ENCODE measurements at places on chromosomes 4 and X.
A peak's percentile ranks its signal among the peaks of the same experiment; 100 is the strongest.

GRCh38 chrX:70129816-70130215, 3.4 kb upstream of the IGBP1 start:
- DNase-seq = no peak
- no peak overlapping the region for H3K27ac ChIP-seq
- H3K36me3 ChIP-seq = peaks cover 3% of the 10 kb centered on the region
- peaks cover 29% of the 10 kb centered on the region for H3K4me1 ChIP-seq
- no peak overlapping the region for H3K4me3 ChIP-seq

DNA sequence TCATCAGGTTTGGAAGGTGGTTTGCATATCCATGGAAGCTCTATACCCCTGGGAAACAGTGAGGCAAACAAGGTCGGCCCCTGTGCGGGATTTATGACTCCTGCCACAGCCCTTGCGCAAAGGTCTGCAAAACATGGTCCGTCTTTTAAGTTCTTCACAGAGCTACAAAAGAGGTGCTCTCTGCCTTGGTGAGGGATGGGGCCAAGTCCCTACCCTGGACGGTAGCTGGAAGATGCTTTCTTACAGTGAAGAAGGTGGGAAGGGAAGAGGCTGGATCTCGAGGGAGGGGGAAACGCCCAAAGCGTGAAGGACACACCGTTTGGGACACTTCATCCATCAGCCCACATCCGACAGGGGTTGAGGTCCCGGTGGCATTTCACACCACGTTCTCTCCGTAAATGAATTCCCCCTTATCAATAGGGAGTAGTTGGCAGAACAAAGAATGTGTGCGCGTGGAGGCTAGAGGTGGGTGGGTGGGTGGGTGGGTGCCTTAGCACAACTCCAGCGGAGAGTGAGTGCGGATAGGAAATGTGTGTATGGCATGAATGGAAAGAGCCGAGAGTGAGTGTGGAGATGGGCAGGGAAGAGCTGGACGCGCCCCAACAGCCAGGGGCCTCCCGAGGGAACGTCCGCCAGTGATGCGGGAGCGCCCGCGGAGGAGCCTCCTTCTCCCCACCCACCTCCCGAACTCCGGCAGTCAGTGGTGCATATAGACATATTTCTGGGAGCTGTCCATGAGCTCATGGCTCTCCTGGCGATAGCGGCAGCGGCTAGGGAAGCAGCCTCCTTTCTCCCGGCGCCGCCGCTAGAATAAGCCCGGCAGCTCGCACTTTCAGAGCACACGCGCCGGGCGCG, 68.3 kb downstream of the LARP7 start:
- peaks cover 3% of the 10 kb centered on the region for H3K36me3 ChIP-seq
- H3K27me3 ChIP-seq = peaks cover 57% of the 10 kb centered on the region
- H3K27ac ChIP-seq = no peak overlapping the region
- H3K4me3 ChIP-seq = peak overlapping the region; percentile 77
- DNase-seq = peak; percentile 20
- peaks cover 18% of the 10 kb centered on the region for H3K4me1 ChIP-seq

DNA sequence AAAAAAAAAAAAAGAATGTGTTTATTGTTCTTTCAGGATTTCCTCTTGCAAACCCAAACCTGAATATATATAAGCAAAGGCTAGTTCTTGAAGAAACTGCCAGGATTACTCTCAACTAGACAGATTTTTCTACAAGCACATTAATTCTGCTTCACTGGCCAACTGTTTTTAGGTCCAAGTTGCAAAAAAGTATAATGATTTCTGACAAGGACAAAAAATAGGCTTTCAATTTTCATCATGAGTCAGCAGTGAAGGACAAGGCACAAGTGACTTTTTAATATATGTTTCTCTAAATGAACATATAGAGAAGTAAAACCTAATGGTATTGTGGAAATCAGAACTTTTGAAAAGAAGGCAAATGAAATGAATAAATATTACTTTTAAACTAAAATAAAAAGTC, 73.7 kb downstream of the ELOVL6 start:
- no peaks in the 10 kb centered on the region for H3K27me3 ChIP-seq
- H3K4me3 ChIP-seq = no peak overlapping the region
- peaks cover 5% of the 10 kb centered on the region for H3K36me3 ChIP-seq
- H3K27ac ChIP-seq = no peak overlapping the region
- peaks cover 4% of the 10 kb centered on the region for H3K4me1 ChIP-seq
- no peak for DNase-seq

DNA sequence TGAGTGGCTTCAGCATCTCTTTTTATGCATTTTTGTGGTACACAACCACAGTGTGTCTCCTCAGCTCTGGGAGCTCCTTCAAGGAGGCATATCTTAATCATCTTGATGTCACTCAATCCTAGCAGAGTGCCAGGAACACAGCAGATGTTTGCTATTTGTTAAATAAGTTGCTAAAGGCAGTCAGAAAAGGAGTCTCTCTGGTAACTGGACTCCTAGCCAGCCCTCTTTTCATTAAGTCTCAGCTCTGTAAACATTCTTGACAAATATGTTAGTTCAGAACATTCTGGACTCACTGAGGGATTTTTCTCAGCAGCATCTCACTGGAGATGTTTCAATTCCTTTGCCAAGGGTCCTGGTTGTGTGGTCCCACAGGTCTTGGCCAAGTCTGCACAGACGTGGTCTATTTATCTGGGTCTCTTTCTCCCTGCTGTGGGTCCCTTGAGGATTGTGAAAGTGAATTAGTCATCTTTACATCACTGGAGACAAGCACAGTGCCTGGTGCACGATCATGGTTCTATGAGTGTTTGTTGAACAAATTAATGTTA, 20.3 kb upstream of the FAM9C start:
- H3K27ac ChIP-seq = no peak overlapping the region
- H3K36me3 ChIP-seq = peaks cover 27% of the 10 kb centered on the region
- DNase-seq = no peak
- no peaks in the 10 kb centered on the region for H3K27me3 ChIP-seq

DNA sequence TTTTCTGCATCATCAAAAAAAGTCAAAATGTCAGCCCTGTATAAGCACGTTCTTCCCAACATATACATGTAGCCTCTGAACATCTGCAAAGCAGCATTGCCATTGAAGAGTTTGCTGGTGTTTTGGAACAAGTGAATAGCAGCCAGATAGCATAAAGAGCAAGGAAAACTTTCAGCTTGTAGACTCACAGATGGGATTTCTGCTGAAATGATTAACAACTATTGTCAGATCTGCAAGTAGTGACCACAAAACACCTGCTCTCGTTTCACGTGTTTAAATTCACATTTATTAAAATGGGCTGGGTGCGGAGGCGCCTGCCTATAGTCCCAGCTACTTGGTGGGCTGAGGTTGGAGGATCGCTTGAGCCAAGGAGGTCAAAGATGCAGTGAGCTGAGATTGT, 123.7 kb downstream of the SPRY1 start:
- no peaks in the 10 kb centered on the region for H3K4me1 ChIP-seq
- no peak overlapping the region for H3K27ac ChIP-seq
- no peaks in the 10 kb centered on the region for H3K36me3 ChIP-seq
